Ovary (tissue), 10 donors: ENCODE measurements at places on chromosomes 11 and 22. TPM values are rescaled to one million over a fixed set of nuclear protein-coding genes. Genes with fewer than 3 reads are reported as not detected.

GRCh38 chr11:130599073-130599654, 150.7 kb downstream of the ADAMTS15 start:
- no peaks in the 10 kb centered on the region for H3K4me1 ChIP-seq
- H3K4me3 ChIP-seq = no peak overlapping the region
- no peak overlapping the region for H3K27ac ChIP-seq
- H3K36me3 ChIP-seq = no peaks in the 10 kb centered on the region
- DNase-seq = peak; percentile 49
- H3K27me3 ChIP-seq = no peaks in the 10 kb centered on the region

- no peaks in the 10 kb centered on the region for H3K4me1 ChIP-seq
- peaks cover 7% of the 10 kb centered on the region for H3K27me3 ChIP-seq
- H3K27ac ChIP-seq = no peak overlapping the region
- H3K4me3 ChIP-seq = no peak overlapping the region
These were observed 2.6 kb downstream of the KLHDC7B start for GRCh38 chr22:50548040-50548920.

DNA sequence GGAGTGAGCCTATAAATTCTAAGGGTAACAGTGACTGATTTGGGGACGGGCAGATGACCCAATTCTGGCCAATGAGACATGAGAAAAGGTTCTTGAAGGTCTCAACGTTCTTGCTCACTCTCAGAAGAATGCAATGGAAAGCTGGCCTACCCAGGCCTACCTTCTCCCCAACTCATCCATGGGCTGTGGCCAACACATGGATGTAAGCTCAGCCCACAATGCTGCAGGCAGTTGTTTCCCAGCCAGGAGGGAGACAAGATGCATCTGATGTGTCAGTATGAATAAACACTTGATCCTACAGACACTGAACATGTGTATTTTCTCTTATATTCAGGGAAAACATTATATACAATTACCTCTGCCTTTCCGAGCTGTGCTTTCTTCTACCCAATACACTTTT, 24.4 kb downstream of the PI4KA start:
- no peak overlapping the region for H3K4me3 ChIP-seq
- H3K36me3 ChIP-seq = peaks cover 3% of the 10 kb centered on the region
- no peak overlapping the region for H3K27ac ChIP-seq
- DNase-seq = no peak

DNA sequence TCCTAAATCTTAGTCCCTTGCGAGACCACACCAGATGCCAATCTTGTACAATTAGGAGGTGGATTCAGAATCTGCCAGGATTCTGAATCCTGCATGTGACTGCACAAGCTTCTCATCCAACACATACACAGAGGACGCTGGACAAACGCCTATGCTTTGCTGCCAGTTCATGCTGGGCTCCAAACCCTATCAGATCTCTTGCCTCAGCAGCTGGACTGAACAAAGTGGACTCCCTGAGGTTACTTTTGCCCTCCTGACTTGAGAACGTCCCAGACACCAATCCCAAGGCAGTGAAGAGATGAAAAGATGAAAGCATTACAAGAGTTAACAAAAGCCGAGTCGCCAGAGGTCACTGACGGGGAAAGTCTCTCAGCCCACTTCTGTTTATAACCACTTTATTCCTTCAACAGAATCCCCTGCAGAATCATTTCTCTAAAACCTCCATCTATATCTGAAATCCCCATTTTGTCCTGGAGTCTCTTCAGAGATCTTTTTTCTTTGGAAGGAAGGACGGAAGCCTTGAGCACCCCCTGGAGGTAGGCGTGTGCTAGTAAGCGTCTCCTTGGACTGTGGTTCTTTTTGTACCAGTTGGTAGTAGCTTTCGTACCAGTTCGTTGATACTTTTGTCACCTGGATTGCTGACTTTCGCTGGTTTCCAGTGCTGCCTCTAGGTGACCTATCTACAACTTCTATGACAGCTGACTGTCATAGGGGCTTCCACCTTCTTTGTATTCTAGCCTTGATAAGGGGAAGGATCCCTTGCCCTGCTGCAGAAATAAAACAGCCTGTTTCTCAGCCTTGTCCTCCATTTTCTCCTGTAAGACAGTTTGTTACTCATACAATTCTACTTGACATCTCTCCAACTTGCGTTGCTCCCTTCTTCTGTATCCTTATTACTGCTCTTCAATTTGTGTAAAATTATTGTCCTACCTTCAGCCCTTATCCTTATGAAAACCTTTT, 26.1 kb upstream of the EED start:
- H3K36me3 ChIP-seq = no peaks in the 10 kb centered on the region
- no peak overlapping the region for H3K27ac ChIP-seq
- peak; percentile 59 for DNase-seq
- no peak overlapping the region for H3K4me3 ChIP-seq
- no peaks in the 10 kb centered on the region for H3K4me1 ChIP-seq
- no peaks in the 10 kb centered on the region for H3K27me3 ChIP-seq

GRCh38 chr11:120108154-120108784, 29.6 kb downstream of the TRIM29 start:
- H3K4me1 ChIP-seq = no peaks in the 10 kb centered on the region
- DNase-seq = peak; percentile 57
- H3K27ac ChIP-seq = no peak overlapping the region

DNA sequence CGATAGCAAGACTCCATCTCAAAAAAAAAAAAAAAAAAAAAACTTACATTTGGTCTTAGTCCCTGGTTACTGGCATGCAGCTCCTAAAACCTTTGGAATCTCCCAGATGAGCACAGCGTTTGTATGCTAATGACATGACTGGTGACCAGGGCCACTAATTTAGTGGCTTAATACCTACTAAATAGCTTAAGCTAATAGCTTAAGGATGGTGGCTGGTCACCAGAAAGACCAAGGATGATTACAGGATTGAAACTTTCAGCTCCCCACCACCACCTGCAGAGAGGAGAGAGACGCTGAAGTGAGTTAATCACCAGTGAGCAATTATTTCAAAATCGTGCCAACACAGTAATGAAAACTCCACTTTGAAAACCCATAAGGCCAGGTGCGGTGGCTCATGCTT, 37.1 kb downstream of the DENND5A start:
- H3K4me3 ChIP-seq = no peak overlapping the region
- H3K27me3 ChIP-seq = no peaks in the 10 kb centered on the region
- no peak for DNase-seq
- no peak overlapping the region for H3K27ac ChIP-seq
- H3K4me1 ChIP-seq = peaks cover 5% of the 10 kb centered on the region

DNA sequence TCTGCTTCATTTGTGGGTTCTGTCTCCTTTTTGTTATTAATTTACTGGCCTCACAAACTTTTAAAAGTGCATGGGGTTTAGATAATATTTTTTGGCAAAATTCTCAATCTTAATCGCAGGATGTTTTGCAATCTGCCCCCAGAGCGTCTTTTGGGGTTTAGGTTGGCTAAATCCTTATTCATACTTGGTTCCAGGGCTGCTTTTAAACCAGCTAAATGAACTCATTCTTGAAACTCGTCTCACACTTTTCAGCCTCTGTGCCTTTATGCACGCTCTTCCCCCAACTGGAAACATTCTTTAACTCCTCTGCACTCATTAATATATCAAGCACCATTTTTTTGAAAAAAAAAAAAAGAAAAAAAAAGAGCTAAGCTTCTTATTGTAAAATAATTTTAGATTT, 131.7 kb downstream of the KIF18A start:
- no peak for DNase-seq
- no peak overlapping the region for H3K4me3 ChIP-seq
- H3K27ac ChIP-seq = no peak overlapping the region
- H3K4me1 ChIP-seq = no peaks in the 10 kb centered on the region
- no peaks in the 10 kb centered on the region for H3K27me3 ChIP-seq
- H3K36me3 ChIP-seq = no peaks in the 10 kb centered on the region

DNA sequence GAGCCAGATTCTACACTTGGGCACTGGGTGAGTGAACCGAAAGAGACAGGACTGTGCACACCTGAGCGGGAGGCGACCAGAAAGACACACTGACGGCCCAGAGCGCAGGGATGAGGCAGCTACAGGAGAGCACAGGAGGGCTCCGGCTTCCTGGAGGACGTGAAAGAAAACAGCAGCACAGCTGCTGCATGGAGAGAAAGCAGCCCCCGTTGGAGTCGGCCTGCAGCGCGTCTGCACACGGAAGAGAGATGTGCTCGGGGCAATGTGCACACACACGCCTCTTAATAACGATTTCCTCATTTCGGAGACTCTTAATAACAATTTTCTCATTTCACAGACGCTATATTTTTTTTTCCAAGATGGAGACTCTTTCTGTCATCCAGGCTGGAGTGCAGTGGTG, 160.4 kb downstream of the CTTN start:
- H3K27ac ChIP-seq = no peak overlapping the region
- DNase-seq = no peak
- H3K4me1 ChIP-seq = no peaks in the 10 kb centered on the region

The SLC43A1 gene
- 18.9 TPM for total RNA-seq

The RNF26 gene
- 22.0 TPM for total RNA-seq

The SLC1A2 gene
- total RNA-seq = 0.10 TPM

The SULT4A1 gene
- 1.6 TPM for total RNA-seq

The MMP1 gene
- total RNA-seq = 0.18 TPM

The RTL10 gene
- total RNA-seq = 15.3 TPM

The TSPAN18 gene
- 2.1 TPM for total RNA-seq

The IL17REL gene
- total RNA-seq = not detected
